ENCODE measurements at places on chromosomes 7 and 10.

- no peak overlapping the region for H3K27ac ChIP-seq
- peaks cover 21% of the 10 kb centered on the region for H3K4me1 ChIP-seq
- no peak for DNase-seq
- H3K27me3 ChIP-seq, result peaks cover 13% of the 10 kb centered on the region
Measured at GRCh38 chr7:128035712-128036111, 4.5 kb upstream of the LRRC4 start.

DNA sequence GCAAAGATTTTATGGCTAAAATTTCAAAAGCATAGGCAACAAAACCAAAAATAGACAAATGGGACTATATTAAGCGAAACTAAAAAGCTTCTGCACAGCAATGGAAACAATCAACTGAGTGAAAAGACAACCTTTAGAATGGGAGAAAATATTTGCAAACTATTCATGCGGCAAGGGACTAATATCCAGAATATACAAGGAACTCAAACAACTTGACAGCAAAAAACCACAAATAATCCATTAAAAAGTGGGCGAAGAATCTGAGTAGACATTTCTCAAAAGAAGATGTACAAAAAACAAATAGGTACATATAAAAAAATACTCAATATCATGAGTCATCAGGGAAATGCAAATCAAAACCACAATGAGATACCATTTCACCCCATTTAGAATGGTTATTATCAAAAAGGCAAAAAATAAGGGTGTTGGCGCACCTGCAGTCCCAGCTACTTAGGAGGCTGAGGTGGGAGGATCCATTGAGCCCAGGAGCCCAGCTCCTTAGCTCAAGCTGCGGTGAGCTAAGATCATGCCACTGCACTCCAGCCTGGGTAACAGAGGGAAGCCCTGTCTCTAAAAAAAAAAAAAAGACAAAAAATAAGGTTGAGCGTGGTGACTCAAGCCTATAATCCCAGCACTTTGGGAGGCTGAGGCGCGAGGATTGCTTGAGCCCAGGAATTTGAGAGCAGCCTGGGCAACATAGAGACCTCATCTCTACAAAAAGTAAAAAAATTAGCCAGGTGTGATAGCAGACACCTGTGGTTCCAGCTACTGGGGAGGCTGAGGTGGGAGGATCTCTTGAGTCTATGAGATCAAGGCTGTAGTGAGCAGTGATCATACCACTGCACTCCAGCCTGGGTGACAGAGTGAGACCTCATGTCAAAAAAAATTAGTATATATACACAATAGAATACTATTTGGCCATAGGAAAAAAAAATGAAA, 4.2 kb upstream of the CCM2 start:
- no peaks in the 10 kb centered on the region for H3K36me3 ChIP-seq
- H3K27me3 ChIP-seq, result no peaks in the 10 kb centered on the region
- H3K27ac ChIP-seq, result no peak overlapping the region
- no peak for DNase-seq
- H3K4me3 ChIP-seq, result no peak overlapping the region
- H3K4me1 ChIP-seq, result peaks cover 2% of the 10 kb centered on the region

GRCh38 chr10:106439366-106439765, 725.1 kb downstream of the SORCS1 start:
- H3K27ac ChIP-seq, result no peak overlapping the region
- DNase-seq, result no peak
- H3K4me1 ChIP-seq, result no peaks in the 10 kb centered on the region
- no peaks in the 10 kb centered on the region for H3K36me3 ChIP-seq
- H3K27me3 ChIP-seq, result no peaks in the 10 kb centered on the region

GRCh38 chr10:109898666-109899355, 24.5 kb downstream of the XPNPEP1 start:
- no peaks in the 10 kb centered on the region for H3K36me3 ChIP-seq
- H3K4me3 ChIP-seq, result no peak overlapping the region
- DNase-seq, result no peak
- H3K4me1 ChIP-seq, result peaks cover 66% of the 10 kb centered on the region

DNA sequence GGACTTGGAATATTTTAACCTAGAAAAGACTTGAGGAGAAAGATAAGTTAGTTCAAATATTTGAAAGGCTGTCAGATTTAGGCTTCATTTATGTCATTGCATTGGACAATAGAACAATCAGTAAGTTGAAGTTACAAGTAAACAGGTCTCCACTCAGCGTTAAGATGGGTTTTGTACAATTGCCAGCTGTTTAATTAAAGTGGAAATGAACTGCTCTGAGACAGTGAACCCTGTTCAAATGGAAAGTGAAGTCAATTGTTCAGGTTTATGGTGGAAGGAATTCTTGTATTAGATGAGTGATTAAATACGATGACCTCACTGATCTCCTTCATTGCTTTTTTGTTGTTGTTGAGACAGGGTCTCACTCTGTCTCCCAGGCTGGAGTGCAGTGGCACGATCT, 151.7 kb downstream of the PLXDC2 start:
- H3K36me3 ChIP-seq, result no peaks in the 10 kb centered on the region
- no peaks in the 10 kb centered on the region for H3K27me3 ChIP-seq
- H3K4me1 ChIP-seq, result peaks cover 10% of the 10 kb centered on the region
- H3K4me3 ChIP-seq, result no peak overlapping the region
- no peak overlapping the region for H3K27ac ChIP-seq
- DNase-seq, result no peak

GRCh38 chr7:143988976-143989745, 11.0 kb upstream of the OR6B1 start:
- H3K4me1 ChIP-seq, result peaks cover 36% of the 10 kb centered on the region
- H3K27ac ChIP-seq, result peak overlapping the region; percentile 50
- no peak overlapping the region for H3K4me3 ChIP-seq
- no peaks in the 10 kb centered on the region for H3K27me3 ChIP-seq

DNA sequence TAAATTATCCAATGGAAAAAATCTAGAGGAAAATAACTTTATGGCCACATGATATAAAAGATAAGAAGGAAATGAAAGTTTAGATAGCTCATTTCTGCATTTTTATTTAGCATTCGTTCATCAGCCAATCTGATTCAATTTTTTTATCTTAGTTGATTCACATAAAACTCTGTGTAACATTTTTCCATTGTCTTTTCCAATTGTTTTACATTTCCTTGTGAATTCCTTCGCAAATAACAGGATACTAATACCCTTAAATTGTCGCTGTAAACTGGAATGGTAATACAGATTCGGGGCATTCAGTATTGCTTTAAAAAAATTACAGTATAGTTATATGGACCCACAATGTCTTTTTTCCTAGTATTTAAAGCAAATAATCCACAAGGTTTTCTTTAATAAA, 136.4 kb downstream of the CUBN start:
- no peak overlapping the region for H3K27ac ChIP-seq
- no peak for DNase-seq

DNA sequence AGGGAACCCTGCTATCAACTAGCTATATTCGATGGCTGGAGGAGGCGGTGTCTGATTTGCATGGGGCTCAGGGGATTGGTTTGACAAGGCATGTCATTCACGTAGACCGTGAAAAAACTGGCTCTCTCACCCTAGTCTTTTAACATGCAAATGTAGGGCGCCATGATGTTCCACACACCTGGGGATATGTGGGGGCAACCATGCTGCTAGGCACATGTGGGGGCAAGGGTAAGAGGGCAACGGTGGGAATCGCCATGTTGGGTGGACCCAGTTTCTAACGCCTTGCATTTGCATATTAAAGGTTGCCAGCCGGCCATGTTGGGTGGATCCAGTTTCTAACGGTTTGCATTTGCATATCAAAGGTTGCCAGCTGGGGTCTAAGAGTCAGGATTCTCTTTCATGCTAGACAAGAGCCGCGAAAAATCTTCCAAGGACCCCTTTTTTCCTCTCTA, 419.2 kb upstream of the NFE2L3 start:
- no peaks in the 10 kb centered on the region for H3K27me3 ChIP-seq
- H3K4me3 ChIP-seq, result no peak overlapping the region
- no peak overlapping the region for H3K27ac ChIP-seq
- DNase-seq, result no peak
- H3K4me1 ChIP-seq, result no peaks in the 10 kb centered on the region
